HCT116 (cell line): ENCODE measurements at places on chromosomes 3 and 15. TPM values are rescaled to one million over a fixed set of nuclear protein-coding genes. Genes with fewer than 3 reads are reported as not detected.

DNA sequence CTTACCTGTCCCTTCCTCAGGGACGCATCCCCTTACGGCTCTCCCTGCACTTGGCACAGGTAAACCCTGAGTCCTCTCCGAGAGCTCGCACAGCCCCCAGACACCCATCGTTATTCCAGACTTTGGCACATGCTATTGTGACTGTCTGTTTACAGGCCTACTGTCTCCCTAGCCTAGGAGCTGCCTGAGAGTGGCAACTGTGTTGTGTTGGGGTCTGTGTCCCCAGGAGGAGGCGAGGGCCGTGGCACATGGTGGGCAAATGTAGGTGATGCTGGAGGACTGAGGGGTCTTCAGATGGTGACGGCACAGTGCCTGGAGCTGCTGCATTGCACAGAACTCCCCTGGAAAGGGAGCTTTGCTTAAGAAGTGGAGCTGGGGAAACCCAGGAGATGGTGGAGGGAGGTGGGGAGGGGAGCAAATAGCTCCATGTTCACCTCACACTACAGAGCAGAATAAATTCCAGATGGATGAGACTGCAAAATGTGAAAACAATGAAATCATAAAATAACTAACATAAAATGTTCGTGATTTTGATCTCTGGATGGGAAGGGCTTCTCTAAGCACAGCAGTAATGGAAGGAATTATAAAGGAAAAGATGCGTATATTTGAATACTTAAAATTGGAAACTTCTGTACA is 96.5 kb downstream of the SMAD6 start:
- H3K4me1 ChIP-seq: peaks cover 32% of the 10 kb centered on the region
- H3K36me3 ChIP-seq: no peaks in the 10 kb centered on the region
- no peaks in the 10 kb centered on the region for H3K27me3 ChIP-seq

ANKDD1A gene
- total RNA-seq: 8.1 TPM

DNA sequence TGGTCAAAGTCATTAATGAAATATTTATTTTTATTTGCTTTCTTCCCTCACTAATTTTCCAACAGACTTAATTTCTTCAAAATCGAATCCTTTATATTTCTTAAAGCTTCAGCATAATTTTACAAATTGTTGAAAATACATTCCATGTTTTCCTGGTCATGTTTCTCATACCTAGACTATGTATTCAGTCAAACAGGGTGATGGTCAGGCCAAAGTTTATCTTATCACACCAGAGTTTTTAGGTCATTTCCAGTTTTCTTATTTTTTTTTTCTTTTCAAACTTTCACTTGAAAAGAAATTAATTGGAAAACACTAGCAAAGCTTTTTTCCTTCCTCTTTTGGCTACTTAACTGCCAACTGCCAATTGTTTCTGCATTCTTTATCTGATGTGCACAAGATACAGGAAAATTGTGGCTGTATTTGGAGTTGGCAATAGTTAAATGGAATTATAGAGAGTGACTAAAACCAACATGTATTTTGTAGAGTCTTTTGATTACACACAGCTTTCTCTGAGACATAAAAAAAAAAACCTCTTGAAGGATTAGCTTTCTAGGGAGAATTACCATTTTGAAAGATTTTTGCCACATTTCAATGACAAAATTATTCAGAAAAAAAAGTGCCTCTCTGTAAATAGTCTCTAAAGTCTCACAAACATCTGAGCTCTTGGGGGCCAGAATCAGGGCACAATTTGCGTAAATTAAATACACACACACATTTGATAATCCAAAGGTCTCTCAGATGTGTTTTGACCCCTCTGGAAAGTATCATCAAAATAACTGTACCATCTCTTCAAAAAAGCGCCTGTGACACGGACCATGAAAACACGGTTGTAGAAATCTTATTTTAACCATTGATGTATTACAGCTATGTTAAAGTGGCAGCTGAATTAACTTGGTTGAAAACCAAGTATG is 603.2 kb upstream of the KCNMB2 start:
- DNase-seq: no peak
- no peak overlapping the region for H3K27ac ChIP-seq
- H3K27me3 ChIP-seq: no peaks in the 10 kb centered on the region
- H3K36me3 ChIP-seq: no peaks in the 10 kb centered on the region
- H3K4me3 ChIP-seq: no peak overlapping the region

DNA sequence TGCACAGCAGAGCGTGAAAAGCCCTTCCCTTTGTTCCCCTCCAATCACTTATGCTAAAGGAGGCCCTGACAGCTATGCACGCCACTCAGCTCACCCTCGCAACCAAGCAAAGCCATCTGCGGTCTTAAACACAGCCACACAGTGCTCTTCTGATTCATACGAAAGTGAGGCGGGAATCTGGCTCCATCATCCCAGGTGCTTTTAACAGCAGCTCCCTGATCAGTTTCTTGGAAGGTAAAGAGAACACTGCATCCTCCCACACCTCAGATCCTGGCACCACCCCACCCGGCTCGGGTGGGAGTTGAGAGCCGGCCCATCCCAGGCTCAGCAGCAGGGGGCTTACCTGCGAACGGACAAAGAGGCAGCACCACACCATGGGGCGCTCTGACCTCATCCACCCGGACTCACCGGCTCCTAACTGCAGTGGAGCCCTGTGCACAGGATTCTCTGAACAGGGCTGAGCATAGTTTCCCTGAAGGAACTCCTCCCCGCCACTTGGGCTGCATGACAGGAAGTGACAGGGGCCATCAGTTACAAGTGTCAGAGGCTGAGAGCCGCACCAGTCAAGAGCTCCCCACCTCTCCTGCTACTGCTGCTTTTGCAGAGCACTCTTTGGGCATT is 114.3 kb upstream of the ARHGEF3 start:
- no peak for DNase-seq
- no peak overlapping the region for H3K4me3 ChIP-seq
- H3K4me1 ChIP-seq: no peaks in the 10 kb centered on the region
- H3K27ac ChIP-seq: no peak overlapping the region

CYP19A1 gene
- total RNA-seq: not detected

DNA sequence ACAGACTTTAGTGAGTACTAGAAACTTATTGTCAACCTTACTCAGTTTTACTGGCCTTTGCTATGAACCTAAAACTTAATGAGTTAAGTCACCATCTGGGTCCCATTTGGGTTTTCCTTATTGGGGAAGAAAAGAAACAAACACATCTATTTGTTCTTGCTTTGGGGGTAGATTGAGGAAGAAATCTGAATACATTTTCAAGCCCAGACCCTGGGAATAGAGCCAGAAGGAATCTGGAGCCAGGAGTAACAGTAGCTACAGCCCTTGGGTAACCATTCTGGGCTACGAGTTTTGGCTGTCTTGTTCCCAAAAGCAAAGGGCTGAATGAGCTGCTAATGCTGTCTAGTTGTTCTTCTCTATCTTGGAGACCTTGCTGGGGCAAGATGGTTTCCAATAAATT is 16.5 kb downstream of the SLC12A1 start:
- H3K27ac ChIP-seq: no peak overlapping the region
- peaks cover 31% of the 10 kb centered on the region for H3K27me3 ChIP-seq
- no peak overlapping the region for H3K4me3 ChIP-seq
- H3K4me1 ChIP-seq: no peaks in the 10 kb centered on the region

DNA sequence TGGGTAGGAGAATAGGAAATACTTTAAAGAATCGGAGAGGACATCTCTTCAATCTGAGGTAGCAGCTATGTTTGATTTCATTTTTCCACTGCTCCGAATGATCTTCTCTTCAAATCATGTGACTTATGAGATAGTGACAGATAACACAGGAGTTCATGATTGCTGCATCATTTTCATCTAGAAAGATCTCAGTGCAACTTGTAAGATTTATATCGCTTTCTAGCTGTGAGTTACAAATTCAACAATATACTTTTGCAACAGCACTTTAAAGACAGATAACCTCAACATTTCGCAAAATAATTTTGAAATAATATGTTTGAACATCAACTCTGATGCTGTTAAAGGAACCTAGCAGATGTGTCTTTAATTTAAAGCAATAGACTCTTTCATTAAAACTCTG is 99.9 kb upstream of the CCDC80 start:
- no peak for DNase-seq
- H3K27ac ChIP-seq: no peak overlapping the region
- H3K4me1 ChIP-seq: no peaks in the 10 kb centered on the region
- no peaks in the 10 kb centered on the region for H3K36me3 ChIP-seq
- H3K27me3 ChIP-seq: no peaks in the 10 kb centered on the region

GRCh38 chr15:66876731-66877476 is 174.9 kb downstream of the SMAD6 start:
- no peaks in the 10 kb centered on the region for H3K27me3 ChIP-seq
- H3K4me3 ChIP-seq: no peak overlapping the region
- no peak overlapping the region for H3K27ac ChIP-seq
- H3K36me3 ChIP-seq: no peaks in the 10 kb centered on the region
- peaks cover 7% of the 10 kb centered on the region for H3K4me1 ChIP-seq

GRCh38 chr3:126891141-126891540 is 91.8 kb upstream of the PLXNA1 start:
- H3K4me1 ChIP-seq: 0 out of 2 replicates have a peak, but pooled peaks cover 3% of the 10 kb centered on the region
- DNase-seq: no peak
- H3K27ac ChIP-seq: no peak overlapping the region
- H3K4me3 ChIP-seq: no peak overlapping the region
- H3K27me3 ChIP-seq: no peaks in the 10 kb centered on the region

GRCh38 chr15:66761726-66762595 is 59.9 kb downstream of the SMAD6 start:
- DNase-seq: no peak
- no peak overlapping the region for H3K27ac ChIP-seq
- no peaks in the 10 kb centered on the region for H3K27me3 ChIP-seq
- H3K36me3 ChIP-seq: no peaks in the 10 kb centered on the region
- H3K4me1 ChIP-seq: peaks cover 70% of the 10 kb centered on the region
